Occipital lobe (tissue), 3 donors: ENCODE measurements at places on chromosomes 12 and 14. TPM values are rescaled to one million over a fixed set of nuclear protein-coding genes. Genes with fewer than 3 reads are reported as not detected.

The SLC25A47 gene
- total RNA-seq, result not detected

The APEX1 gene
- total RNA-seq, result 56.9 TPM

The MSRB3 gene
- 3.9 TPM for total RNA-seq

The P2RX2 gene
- total RNA-seq, result not detected

The TMEM30B gene
- total RNA-seq, result 0.16 TPM

The TMBIM6 gene
- 256 TPM for total RNA-seq

The GLS2 gene
- 5.9 TPM for total RNA-seq

The TRHDE gene
- total RNA-seq, result 57.1 TPM

The CIT gene
- total RNA-seq, result 13.3 TPM

The HOXC5 gene
- not detected for total RNA-seq

The LRRC9 gene
- 2.3 TPM for total RNA-seq

The CLEC4D gene
- total RNA-seq, result not detected

The TAS2R20 gene
- total RNA-seq, result 22.9 TPM

The ZDHHC22 gene
- 12.0 TPM for total RNA-seq

The GPATCH2L gene
- 112 TPM for total RNA-seq

The CHGA gene
- 37.9 TPM for total RNA-seq

The PMCH gene
- not detected for total RNA-seq

The NUAK1 gene
- 40.6 TPM for total RNA-seq

The KRT3 gene
- total RNA-seq, result not detected

The AKAP3 gene
- total RNA-seq, result 2.7 TPM

The WNT1 gene
- total RNA-seq, result not detected

The KRT2 gene
- not detected for total RNA-seq

The KRT79 gene
- total RNA-seq, result not detected

The GPRC5A gene
- total RNA-seq, result 0.31 TPM

The DHH gene
- total RNA-seq, result 0.47 TPM

The SYNE3 gene
- 2.2 TPM for total RNA-seq

The RDH12 gene
- 0.31 TPM for total RNA-seq
